NCI-H1048 (cell line): ENCODE measurements at places on chromosomes 3 and 15.

- DNase-seq, result no peak
Measured at GRCh38 chr3:89411201-89411600, 303.8 kb downstream of the EPHA3 start.

DNA sequence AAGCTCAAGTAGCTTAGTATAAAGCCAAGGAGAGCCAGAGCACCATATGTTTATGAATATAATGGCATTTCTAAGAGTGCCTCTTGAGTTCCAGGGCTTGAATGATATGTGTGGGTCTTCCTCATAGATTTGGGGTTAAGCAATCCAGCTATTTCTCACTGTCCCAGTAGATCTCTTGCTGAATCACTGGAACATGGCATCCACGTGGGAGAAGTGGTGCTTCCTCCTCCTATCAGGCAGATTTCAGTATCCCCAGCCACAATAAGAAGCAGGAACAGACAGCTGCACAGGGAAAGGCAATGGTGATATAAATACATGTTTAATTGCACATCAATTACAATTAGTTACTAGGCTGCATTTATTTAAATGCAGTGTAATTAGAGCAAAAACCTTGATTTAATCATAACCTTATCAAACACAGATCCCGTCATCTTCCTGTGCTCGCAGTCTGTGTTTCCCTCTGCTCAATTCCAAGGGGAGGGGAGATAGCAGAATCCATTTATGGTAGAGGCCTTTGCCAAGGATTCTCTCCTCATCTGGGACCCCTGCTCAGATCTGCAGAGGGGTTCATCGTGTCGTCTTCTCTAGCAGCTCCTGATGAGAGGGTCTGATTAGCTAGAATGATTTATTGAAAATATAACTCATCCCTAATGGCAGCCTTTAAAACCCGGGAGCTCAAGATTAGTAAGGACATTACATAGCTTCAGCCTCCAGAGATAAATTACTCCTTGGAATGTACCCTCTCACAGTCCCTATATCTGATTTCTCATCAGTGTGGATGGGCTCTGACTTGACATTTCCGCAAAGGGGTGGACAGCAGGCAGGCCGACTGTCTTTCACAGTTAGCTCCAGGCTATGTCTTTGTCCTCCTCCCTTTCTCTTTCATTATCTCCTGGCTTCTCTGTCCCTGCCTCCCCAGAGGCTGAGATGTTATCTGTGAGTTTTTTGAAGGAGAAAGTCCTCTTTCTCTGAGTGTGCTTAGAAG, 775.9 kb downstream of the AGBL1 start:
- DNase-seq, result no peak

GRCh38 chr3:3842356-3842755, 43.1 kb downstream of the LRRN1 start:
- DNase-seq, result no peak

DNA sequence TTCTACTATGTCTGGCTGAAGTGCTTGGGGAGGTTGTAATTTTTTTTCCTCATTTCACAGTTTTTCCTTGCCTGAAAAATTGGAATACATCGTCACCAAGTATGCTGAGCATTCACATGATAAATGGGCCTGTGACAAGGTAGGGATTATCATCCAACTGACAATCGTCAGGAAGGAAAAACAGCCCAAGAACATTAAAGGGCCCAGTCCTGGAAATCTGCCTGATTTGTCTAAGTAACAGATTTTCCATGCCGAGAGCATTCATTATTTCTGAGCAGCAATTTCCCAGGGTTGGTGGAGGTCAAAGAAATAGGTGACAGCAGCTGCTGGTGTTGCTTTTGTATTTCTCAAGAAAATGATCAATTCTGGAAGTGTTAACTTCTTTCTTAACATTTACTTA, 226.0 kb upstream of the CHRM5 start:
- DNase-seq, result no peak

- DNase-seq, result peak; percentile 96
Measured at GRCh38 chr15:75367913-75368688, at the start of gene MAN2C1. MAN2C1 (minus strand) TSS chr15:75368607; CDS start chr15:75368583, 24 bp downstream.

- no peak for DNase-seq
Measured at GRCh38 chr15:101120987-101121386, 130.9 kb downstream of the CHSY1 start.

DNA sequence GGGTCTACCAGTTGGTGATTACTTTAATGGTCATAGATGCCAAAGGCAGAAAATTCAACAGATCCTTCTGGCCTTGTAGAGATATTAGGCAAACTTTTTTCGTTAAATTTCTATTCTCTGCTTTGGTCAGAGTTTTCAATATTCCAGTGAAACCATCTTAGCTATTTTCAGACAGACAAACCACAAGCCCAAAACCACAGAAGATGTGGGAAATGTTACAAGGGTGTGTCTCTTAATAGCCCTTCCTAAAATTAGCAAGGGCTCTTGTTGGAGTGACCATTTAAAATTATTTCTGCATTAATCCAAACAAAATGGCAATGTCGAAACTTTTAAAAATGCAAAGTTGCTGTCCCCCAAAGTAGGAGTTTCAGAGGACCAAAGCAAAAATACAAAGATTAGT, 102.8 kb downstream of the ARRDC4 start:
- no peak for DNase-seq

- DNase-seq, result no peak
Measured at GRCh38 chr3:23867838-23868237, 49.0 kb downstream of the NKIRAS1 start.

DNA sequence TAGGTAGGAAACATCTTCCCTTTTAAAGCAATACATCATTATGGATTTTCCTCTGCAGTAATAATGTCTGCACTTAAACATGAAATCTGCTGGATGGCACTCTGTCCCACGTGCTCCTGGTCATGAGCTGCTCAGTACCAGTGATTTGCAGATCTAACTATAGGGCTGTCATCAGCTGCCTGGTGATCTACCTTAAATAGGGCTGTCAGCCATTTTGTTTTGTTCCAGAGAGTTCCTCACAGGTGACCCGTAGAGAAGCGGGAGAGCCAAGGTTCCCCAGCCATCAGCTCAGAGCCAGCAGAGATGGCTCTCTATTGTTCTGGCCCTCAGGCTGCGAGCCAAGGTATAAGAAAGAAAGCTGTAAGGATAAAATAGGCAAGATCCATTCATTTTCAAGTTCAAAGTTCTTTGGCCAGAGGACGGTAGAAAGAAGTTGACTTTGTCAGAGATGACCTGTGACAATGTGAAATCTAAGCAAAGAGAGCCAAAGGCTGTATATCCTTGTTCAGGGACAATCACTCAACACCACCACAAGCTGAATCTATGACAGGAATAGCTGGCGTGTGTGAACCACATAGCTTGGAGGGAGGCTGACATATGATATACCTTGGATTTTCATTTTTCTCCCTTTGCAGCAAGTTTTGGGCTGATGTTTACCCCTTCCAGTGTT, 156.5 kb downstream of the RYR3 start:
- no peak for DNase-seq

- DNase-seq, result no peak
Measured at GRCh38 chr3:30675774-30676173, 69.4 kb downstream of the TGFBR2 start.

GRCh38 chr3:37111199-37111598, 63.2 kb downstream of the LRRFIP2 start:
- no peak for DNase-seq

DNA sequence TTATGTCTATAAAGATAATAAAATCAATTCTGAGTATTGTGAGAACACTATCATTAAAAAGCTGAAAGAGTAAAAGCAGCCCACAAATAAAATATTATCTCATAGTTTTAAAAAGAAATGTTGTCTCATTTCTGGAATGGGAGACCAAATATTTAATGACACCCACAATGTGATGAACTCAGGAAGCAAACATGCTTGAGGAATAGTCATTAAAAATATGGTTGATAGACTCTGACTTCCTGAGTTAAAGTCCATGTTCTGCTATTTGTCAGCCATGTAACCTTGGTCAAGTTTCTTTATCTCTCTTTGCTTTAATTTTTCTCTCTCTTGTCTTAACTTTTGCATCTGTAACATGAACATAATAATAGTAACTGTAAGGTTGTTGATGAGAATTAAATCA, 35.5 kb upstream of the CHMP2B start:
- DNase-seq, result no peak

GRCh38 chr3:168512802-168513201, 417.1 kb upstream of the GOLIM4 start:
- DNase-seq, result no peak

GRCh38 chr3:128617270-128617556, 33.4 kb downstream of the RPN1 start:
- DNase-seq, result no peak

GRCh38 chr3:143135150-143135549, 15.6 kb downstream of the CHST2 start:
- DNase-seq, result peak; percentile 51

GRCh38 chr15:95832668-95833067, 497.8 kb upstream of the NR2F2 start:
- DNase-seq, result no peak

GRCh38 chr3:116350119-116350733, 95.1 kb downstream of the LSAMP start:
- no peak for DNase-seq

GRCh38 chr15:51198701-51199232, 104.1 kb upstream of the TNFAIP8L3 start:
- no peak for DNase-seq

DNA sequence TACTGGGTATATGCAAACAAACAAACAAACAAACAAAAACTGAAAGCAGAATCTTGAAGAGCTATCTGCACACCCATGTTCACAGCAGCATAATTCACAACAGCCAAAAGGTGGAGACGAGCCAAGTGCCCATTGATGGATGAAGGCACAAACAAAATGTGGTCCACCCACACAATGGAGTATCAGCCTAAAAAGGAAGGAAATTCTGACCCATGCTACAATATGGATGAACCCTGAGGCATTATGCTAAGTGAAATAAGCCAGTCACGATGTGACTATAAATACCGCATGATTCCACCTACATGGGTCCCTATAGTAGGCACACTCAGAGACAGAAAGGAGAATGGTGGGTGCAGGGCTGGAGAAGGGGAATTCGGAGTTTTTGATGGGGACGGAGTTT, 24.1 kb downstream of the XPC start:
- no peak for DNase-seq

DNA sequence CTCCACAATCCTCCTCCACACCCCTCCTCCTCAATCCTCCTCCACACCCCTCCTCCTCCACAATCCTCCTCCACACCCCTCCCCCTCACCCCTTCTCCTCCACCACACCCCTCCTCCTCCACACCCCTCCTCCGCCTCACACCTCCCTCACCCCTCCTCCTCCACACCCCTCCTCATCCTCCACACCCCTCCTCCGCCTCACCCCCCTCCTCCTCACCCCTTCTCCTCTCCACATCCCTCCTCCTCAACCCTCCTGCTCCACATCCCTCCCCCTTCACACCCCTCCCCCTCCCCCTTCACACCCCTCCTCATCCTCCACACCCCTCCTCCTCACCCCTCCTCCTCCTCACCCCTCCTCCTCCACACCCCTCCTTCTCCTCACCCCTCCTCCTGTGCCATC, 69.8 kb upstream of the BLM start:
- DNase-seq, result no peak

DNA sequence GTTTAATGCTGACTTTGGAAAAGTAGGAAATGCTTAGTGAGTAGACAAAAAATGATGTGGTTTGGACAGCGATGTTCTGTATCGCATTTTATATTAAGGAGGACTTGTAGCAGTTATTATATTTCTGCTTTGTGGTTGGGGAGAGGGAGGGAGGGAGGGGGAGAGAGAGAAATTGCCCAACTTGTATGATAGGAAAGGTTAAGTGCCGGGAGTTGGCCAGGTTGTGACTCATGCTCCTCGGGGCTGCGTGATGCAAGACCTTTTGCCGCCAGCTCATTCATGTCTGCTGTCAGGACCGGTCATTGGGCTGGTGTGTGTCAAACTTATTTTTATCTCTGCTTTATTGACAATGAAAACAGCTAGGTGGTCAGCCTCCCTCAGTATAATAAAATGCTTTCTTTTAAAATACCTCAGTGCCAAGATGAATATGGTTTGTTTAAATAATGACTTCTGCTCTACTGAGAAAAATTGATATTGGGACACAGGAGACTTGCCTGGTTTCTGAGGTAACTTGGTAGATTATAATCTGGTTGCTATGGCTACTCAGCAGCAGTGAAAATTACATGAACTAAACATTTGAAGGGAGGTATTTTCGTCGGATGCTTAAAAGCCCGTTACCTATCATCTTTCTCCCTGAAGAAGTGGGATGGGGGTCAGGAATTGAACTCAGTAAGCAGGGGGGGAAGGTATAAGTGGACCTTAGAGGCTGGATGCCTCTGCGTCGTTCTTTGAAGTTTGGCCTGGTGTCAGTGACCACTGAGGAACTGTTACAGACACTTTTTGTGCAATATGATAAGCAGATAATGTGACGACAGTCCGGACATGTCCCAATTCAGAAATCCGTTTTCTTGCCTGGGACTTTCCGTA, 90.7 kb downstream of the FNDC3B start:
- DNase-seq, result no peak
